ENCODE measurements at places on chromosomes 3 and 15. TPM values are rescaled to one million over a fixed set of nuclear protein-coding genes. Genes with fewer than 3 reads are reported as not detected.

Gene DGKG
- total RNA-seq, result not detected

Gene PRSS50
- total RNA-seq, result not detected

Gene TP63
- total RNA-seq, result not detected

Gene TRPC1
- total RNA-seq, result 3.1 TPM

Gene USP50
- total RNA-seq, result not detected

Gene PSTPIP1
- 79.4 TPM for total RNA-seq

Gene XCR1
- total RNA-seq, result 0.14 TPM

GRCh38 chr15:40217166-40217824 lies 21.6 kb upstream of the PAK6 start:
- DNase-seq, result no peak

DNA sequence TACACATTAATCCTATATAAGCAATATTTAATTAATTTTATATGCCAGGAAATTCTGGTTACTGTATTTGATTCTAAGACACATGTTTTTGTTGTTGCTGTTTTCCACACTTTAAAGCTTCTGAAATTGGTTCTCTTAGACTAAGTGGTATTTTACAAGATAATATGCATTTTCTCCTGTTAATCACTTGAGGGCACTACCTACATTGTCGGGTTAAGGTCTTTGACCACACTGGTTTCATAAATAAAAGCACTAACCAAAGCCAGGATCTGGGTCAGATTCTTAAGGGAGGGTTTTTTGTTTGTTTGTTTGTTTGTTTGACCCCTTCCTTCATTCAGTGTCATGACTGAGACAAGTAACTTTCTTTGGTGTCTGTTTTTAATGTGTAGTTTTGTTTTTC lies 590.2 kb downstream of the RBMS3 start:
- DNase-seq, result no peak

Gene PLD1
- total RNA-seq, result 1.0 TPM

Gene ZKSCAN7
- 0.20 TPM for total RNA-seq

Gene SPINK8
- not detected for total RNA-seq

Gene TMEM42
- total RNA-seq, result 6.8 TPM

Gene NR1I2
- not detected for total RNA-seq

DNA sequence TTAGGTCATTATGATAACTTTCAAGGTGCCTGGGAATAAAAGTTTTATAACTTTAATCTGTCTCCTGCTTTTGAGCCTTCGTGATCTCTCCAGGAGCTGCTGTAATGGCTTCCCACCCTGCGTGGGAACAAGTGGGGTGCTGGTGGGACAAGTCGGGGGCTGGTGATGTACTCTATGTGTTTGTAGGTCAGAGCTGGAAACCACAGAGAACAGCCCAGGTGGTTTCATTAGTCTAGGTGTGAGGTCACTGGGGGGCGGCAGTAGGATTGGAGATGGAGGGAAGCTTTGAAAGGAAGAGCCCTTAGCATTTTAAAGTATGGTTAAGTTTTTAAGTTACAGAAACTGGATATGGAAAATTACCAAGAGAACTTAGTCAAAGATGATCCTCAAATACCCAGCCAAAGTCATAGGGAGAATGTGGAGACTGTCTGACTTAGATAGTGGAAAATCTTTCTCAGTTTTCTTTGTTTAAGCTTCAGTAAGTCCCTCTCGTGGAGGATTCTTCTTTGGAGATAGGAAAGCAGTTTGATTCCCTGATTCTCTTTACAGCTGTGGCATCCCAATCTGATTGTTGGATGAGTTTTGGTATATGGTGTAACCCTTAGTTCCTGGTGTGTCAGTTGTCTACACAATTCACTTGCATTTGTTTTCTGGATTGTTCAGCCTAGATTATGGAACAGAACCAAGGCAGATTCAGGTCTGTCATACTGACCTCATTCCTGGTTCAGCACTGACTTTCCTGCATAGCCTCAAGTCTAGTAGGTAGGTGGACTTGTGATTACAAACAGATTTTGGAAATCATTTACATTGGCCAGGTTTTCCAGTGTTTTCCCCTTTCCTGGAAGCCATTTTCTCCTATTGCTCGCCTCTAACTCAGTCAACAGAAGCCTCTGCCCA lies 115.6 kb downstream of the FNDC3B start:
- DNase-seq, result no peak

DNA sequence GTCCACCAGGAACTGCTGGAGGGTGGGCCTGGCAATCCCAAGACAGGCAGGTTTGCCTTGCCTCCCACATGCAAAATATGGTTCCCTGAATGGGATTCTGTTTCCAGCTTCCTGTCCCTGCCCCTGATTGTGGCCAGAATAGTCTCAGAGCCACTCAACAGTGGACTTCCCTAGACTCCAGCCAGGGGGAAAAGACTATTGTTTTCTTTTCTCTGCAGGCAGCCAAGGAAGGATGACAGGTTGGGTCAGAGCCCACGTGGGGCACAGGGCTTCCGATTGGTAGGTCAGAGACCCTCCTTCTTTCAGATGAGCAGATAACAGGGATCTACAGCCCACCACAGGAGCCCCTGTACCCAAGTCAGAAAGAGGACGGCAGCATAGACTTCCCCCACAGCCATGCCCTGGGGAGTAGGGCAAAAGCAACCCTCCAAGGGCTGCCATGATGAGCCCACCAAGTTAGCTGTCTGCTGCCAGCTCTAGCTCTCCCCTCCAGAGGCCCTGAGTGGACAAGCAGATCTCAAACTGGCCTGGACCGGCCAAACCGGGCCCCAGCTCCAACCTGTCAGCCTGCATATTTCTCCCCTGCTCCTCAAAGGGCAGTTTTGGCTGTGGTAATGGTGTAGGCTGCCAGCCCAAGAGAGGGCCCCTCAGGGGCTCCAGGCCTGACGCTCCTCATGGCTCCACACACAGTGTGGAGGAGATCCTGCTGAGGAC lies 6.4 kb downstream of the TLR9 start:
- DNase-seq, result no peak

DNA sequence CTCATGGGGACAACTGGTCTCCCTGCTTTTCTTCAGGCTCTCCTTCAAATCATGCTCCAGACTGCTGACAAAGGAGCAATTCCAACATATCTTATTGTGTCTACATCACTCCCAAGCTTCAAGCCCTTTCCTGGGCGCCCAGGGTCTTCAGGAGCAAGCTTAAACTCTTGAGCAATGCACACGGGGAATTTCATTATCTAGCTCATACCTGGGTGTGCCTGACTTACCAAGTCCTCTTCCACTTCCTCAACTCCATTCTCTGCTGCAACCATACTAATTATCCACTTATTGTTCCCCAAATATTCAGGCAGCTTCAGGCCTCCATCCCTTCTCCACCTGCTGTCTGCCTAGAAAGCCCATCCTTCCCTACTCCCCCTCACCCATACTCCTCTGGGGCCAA lies 50.6 kb downstream of the B3GNT5 start:
- DNase-seq, result no peak

Gene NPAP1
- not detected for total RNA-seq
